ENCODE measurements at places on chromosomes 5 and 9. TPM values are rescaled to one million over a fixed set of nuclear protein-coding genes. Genes with fewer than 3 reads are reported as not detected.

GRCh38 chr9:133787754-133788025 lies 49.5 kb upstream of the SARDH start:
- no peaks in the 10 kb centered on the region for H3K4me1 ChIP-seq
- DNase-seq, result no peak
- H3K27ac ChIP-seq, result no peak overlapping the region

DNA sequence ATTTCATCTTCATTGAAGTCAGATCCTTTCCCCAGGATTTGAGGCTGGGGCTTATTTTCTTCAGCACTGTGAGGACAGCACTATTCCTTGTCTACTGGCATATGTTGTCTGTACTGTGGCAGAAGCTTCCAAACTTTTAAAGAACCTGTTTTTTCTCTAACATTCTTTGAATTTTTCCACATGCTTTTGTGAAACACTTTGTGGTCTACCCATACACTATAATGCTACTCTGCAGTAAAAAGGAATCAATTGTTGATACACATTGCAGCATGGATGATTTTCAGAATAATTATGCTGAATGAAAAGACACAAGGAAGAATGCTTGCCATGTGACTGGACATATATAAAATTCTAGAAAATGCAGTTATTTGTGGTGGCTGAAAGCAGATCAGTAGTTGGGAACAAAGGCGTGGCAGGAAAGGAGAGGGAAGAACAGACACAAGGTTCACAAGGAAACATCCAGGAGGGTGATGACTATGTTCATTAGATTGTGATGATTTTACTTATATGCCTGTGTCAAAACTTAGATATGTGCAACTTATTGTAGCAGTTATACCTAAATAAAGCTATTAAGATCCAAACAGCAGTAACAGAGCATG lies 96.8 kb downstream of the WNK2 start:
- H3K36me3 ChIP-seq, result no peaks in the 10 kb centered on the region
- no peak for DNase-seq
- H3K27ac ChIP-seq, result no peak overlapping the region
- H3K4me3 ChIP-seq, result no peak overlapping the region

DNA sequence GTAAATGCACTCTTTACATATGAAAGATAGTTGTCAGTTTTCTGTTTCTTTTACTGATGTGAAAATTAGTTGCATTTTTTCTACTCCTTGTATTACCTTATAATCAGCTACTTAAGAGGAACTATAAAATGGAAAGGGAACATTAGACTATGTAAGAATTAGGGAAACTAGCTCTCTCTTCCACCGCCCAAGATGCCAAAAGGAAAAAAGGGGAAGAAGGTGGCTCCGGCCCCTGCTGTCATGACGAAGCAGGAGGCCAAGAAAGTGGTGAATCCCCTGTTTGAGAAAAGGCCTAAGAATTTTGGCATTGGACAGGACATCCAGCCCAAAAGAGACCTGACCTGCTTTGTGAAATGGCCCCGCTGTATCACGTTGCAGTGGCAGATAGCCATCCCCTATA lies 15.2 kb upstream of the HOMER1 start:
- H3K4me1 ChIP-seq, result no peaks in the 10 kb centered on the region
- H3K36me3 ChIP-seq, result peaks cover 3% of the 10 kb centered on the region
- H3K27me3 ChIP-seq, result peaks cover 4% of the 10 kb centered on the region
- no peak overlapping the region for H3K27ac ChIP-seq
- H3K4me3 ChIP-seq, result no peak overlapping the region

DNA sequence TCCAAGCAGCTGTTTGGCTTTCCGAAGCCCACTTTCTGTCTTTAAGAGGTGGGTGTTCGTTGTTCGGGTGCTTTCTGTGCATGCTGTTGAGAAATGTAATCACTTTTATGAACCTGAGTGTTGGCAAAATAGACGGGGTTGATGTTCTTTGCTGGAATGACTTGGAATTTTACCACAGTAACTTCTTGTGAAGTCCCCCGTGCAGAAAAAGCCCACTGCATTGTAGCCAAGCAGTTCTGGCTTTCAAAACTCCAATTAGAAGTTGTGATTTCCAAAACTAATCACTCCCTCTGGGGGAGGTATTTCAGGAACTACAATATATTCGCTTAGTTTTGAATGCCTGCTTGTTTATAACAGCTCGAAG lies 111.1 kb downstream of the PAM start:
- no peak for DNase-seq
- no peak overlapping the region for H3K27ac ChIP-seq
- H3K36me3 ChIP-seq, result peaks cover 24% of the 10 kb centered on the region
- H3K4me1 ChIP-seq, result peaks cover 11% of the 10 kb centered on the region

- H3K4me3 ChIP-seq, result no peak overlapping the region
- H3K36me3 ChIP-seq, result no peaks in the 10 kb centered on the region
- no peaks in the 10 kb centered on the region for H3K4me1 ChIP-seq
- H3K27me3 ChIP-seq, result no peaks in the 10 kb centered on the region
- no peak for DNase-seq
Observed at GRCh38 chr5:105684799-105685198, 1985.9 kb downstream of the EFNA5 start.

DNA sequence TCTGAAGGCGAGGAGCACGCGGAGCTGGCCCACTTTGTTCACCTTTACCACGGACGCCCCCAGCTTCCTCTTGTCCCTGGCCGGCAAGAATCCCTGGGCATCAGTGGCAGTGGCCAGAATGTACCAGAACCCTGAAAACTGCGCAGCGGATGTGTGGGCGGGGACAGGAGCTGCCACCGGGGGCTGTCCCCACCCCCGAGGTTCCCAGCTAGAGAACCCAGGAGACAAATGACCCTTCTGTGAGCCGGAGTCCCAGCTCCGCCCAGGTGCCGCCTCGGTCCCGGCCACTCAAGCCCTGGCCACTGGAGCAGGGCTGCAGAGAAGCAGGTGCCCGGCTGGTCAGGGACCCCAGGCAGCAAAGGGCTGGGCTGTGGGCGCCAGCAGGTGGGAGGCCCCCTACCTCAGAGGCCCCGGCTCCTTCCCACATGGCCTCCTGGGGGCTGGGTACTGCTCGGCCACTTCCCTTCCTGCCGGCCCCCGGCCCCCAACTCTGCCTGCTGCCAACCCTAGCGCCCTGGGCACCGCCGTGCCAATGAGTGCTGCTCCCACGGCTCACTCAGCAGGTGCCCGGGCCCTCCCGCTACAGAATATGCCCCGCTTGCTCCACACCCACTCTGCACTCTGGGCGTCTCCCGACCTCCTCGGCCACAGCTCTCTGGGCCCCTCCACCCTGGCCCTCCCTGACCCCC lies 713 bp downstream of the LCN10 start:
- H3K27ac ChIP-seq, result no peak overlapping the region
- no peaks in the 10 kb centered on the region for H3K36me3 ChIP-seq
- no peak for DNase-seq
- no peak overlapping the region for H3K4me3 ChIP-seq
- peaks cover 2% of the 10 kb centered on the region for H3K27me3 ChIP-seq

GRCh38 chr5:66724349-66725139 lies 128.4 kb downstream of the MAST4 start:
- H3K4me3 ChIP-seq, result no peak overlapping the region
- no peak overlapping the region for H3K27ac ChIP-seq
- H3K27me3 ChIP-seq, result peaks cover 11% of the 10 kb centered on the region
- H3K36me3 ChIP-seq, result peaks cover 4% of the 10 kb centered on the region
- peaks cover 6% of the 10 kb centered on the region for H3K4me1 ChIP-seq

DNA sequence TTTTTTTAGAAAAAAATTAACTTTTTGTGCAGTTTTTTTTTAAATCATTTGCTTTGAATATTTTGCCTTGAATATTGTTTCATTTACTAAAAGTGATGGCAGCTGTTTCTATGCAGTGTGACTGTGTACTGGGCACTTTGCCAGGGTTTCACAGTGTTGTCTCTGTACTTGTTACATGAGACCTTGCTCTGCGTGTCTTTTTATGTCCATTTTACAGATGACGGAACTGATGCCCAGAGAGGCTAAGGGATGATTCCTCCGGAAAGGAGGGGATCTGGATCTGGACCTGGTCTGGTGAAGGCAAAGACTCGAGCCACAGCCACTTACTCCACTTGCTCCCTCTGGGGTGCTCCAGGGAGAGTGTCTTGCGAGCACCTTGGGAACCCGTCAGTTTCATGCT lies 124.8 kb upstream of the PTCH1 start:
- DNase-seq, result no peak
- H3K27ac ChIP-seq, result no peak overlapping the region
- H3K4me1 ChIP-seq, result no peaks in the 10 kb centered on the region
- H3K4me3 ChIP-seq, result no peak overlapping the region
- H3K27me3 ChIP-seq, result peaks cover 37% of the 10 kb centered on the region

- H3K4me3 ChIP-seq, result peak overlapping the region; percentile 89
- H3K36me3 ChIP-seq, result peaks cover 15% of the 10 kb centered on the region
- peaks cover 3% of the 10 kb centered on the region for H3K27me3 ChIP-seq
- peak overlapping the region; percentile 88 for H3K27ac ChIP-seq
- H3K4me1 ChIP-seq, result peaks cover 39% of the 10 kb centered on the region
- DNase-seq, result peak; percentile 66
Observed at GRCh38 chr9:111482694-111483438, 1.3 kb downstream of the ECPAS start.

DNA sequence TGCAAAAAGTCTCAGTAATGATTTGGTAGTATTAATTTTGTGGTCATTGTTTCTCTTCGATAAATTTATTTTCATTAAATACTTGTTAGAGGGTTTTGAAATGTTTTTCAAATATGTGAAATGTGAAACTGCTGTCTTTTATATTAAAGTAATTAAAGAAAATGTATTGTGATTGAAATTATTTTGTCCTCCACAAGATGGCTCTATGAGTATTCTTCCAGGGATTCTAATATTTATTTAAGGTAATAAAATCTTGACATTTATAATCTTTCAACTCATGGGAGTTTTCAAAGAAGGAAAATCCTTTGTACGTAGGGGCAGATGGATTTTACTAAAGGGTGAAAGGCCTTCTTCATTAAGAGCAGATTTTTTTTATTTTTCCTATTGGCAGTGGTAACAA lies 19.3 kb downstream of the ISOC1 start:
- no peak for DNase-seq
- no peaks in the 10 kb centered on the region for H3K27me3 ChIP-seq
- H3K4me3 ChIP-seq, result no peak overlapping the region
- H3K27ac ChIP-seq, result no peak overlapping the region
- peaks cover 6% of the 10 kb centered on the region for H3K36me3 ChIP-seq

The MUSK gene
- not detected for total RNA-seq

The PCDHGB1 gene
- total RNA-seq, result 0.32 TPM

The PIP5K1B gene
- total RNA-seq, result 77.4 TPM

The INSL6 gene
- not detected for total RNA-seq

The BTNL9 gene
- total RNA-seq, result not detected

The ECSCR gene
- 1.4 TPM for total RNA-seq

The SHB gene
- 1.7 TPM for total RNA-seq

The CFAP90 gene
- total RNA-seq, result not detected

The CDH9 gene
- not detected for total RNA-seq

The FBXO10 gene
- 2.9 TPM for total RNA-seq

Measured in activated T-helper 1 cell treated with anti-CD3 and anti-CD28 coated beads, Interleukin-12 subunit alpha, Interleukin-12 subunit beta, Interleukin-2, Interleukin-4 antibody, amounts not matched to agents 30 ng/mL and 10 ng/mL and 1 ng/mL, durations not matched to agents 14 hours and 24 hours and 36 hours (primary cell).